ENCODE measurements at places on chromosomes 2 and 18.

DNA sequence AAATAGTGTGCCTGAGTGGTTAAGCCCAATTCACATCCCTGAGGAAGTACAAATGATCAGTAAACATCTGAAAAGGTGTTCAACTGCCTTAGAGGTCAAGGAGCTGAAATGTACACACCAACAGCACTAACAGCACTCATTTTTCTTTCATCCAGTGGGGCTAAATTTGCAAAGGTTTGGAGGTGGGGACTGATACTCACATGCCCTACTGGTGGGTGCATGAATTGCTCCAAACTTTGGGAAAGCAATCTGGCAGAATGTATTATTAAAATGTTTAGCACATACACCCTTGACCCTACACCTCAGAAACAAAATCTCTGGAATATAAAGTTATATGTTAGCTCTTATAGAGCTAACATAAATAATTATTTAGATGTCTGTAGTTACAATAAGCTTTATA is 19.0 kb upstream of the FAM178B start:
- no peak for DNase-seq

GRCh38 chr18:80154293-80154692 is 45.2 kb downstream of the ADNP2 start:
- no peak for DNase-seq

GRCh38 chr2:37883518-37883917 is 41.6 kb upstream of the RMDN2 start:
- no peak for DNase-seq

DNA sequence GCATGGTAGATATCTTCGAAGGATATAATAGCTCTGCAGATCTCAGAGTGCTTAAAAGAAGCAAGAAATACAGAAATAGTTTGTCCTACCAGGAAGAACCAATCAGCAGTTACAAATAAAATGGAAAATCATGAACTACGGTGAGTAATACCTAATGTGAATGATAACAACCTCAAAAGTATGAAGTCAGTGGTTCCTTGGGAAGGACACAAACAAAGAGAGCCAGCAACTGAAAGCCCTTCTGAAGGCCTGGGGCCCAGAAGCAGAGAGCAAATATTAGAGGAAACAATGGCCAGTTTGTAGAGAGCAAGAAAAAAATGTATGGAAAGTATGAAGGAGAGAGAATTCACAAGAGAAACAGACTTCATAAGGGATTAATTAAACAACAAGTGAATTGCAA is 226.8 kb upstream of the CHST9 start:
- no peak for DNase-seq

- no peak for DNase-seq
Measured at GRCh38 chr2:63048367-63049171, 2.1 kb upstream of the OTX1 start.

GRCh38 chr2:118387509-118387908 is 299.2 kb downstream of the INSIG2 start:
- DNase-seq: no peak

- no peak for DNase-seq
Measured at GRCh38 chr18:8409151-8409550, 200.1 kb upstream of the RAB12 start.

GRCh38 chr18:46169464-46169941 is 65.3 kb downstream of the HAUS1 start:
- DNase-seq: no peak

DNA sequence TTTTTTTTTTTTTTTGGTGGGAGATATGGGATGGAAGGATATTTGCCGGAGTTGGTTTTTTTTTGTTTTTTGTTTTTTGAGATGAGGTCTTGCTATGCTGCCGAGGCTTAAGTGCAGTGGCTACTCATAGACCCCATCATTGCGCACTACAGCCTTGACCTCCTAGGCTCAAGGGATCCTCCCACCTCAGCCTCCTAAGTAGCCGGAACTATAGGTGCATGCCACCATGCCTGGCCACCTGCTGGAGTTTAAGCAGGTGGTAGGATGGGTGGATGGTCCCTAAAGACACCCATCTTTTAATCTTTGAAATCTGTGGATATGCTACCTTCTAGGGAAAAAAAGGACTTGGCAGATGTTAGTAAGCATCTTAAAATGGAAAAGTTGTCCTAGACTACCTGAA is 169.8 kb downstream of the TGIF1 start:
- DNase-seq: no peak

- DNase-seq: no peak
Measured at GRCh38 chr2:6982449-6982848, 65.2 kb downstream of the RNF144A start.

- DNase-seq: no peak
Measured at GRCh38 chr2:239678186-239678490, 277.3 kb upstream of the HDAC4 start.

- no peak for DNase-seq
Measured at GRCh38 chr2:218960309-218961165, 1.1 kb downstream of the CDK5R2 start.

DNA sequence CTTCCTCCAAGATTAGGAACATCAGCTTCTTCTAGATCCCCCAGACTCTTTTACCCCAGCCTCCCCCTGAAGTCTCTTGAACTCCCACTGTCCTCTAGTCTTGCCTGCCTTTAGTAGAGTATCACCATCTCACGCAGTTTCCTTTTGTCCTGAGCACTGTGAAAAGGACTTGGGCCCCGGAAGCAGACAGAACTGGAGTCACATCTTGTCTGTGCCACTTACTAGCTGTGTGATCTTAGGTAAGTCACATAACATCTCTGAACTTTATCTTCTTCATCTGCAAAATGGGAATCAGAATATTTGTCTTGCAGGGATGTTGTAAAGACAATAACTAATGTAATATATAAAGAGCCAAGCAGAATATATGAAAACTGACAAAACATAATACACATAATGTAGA is 8.4 kb upstream of the TRABD2A start:
- DNase-seq: no peak

DNA sequence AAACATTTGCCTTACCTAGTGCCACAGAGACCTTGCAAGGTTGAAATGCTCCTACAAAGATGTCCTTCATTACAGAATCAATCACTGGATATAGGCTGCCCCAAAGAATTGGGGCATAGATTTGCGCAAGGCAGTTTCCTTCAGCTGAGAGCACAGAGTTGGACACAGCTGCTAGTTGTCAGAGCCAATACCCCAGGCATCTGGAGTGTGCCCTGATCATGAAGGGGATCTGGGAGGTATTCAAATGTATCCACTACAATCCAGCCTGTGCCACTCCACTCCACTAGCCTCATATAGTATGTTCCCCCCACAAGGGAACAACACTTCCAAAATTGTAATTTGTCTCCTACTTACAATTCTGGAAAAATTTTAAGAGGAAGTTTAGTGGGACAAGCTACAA is 62.3 kb upstream of the ITPRID2 start:
- no peak for DNase-seq

DNA sequence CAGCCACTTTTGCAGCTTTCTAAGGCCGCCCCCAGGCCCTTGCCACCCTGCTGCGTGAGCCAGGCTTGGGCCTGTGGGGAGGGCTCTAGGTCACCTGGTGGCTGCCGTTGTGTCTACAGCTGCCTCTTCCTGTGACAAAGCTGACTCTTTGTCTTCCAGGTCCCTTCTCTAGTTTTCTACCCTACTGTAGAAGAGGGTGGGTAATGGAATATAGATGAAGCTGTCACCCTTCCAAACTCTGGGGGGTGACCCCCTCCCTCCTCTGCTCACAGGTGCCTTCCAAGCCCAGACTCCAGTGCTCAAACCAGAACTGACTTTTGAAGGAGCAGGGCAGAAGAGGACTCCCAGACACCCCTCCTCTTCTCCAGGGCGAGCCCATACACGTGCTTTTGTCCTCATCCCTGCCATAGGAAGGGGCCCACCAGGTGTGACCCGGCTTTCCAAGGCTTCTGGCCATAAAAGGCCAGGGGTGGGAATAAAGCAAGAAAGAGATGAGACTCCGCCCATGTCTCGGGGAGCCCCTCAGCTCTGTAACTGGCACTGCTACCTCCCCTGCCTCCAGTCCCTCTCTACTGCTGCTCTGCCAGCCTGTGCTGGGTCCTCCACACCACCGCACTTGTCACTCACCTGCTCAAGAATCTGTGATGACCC is 17.9 kb upstream of the SDC1 start:
- no peak for DNase-seq
